Suppressor macrophage treated with lipopolysaccharide for 4 hours (primary cell): ENCODE measurements at places on chromosomes 13 and 19.

GRCh38 chr19:16027528-16027927 lies 48.8 kb upstream of the TPM4 start:
- no peak for DNase-seq

GRCh38 chr19:1690699-1691307 lies 38.4 kb upstream of the TCF3 start:
- peak; percentile 57 for DNase-seq

GRCh38 chr13:20051366-20051765 lies 92.8 kb downstream of the ZMYM2 start:
- no peak for DNase-seq

DNA sequence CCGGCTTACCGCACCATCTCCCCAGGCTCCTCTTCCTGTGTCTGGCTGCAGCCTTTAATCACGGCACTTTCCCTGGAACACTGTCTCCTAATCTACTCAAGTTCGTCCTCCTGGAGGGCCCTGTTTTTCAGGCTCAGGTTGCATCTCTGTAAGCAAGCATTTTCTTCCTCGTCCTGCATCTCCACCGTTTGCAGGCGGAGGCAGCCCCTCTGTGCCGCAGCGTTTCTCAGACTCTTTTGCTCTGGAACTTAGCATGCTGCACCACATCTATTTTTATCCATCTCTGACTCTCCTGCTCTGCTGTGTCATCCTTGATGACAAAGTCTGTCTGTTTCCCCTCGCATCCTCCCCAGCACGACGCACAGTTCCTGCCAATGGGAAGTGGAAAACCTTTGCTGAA lies 117.5 kb downstream of the ATP8A2 start:
- no peak for DNase-seq

- peak; percentile 25 for DNase-seq
Observed at GRCh38 chr13:40207001-40207478, 459.4 kb downstream of the FOXO1 start.
